ENCODE measurements at places on chromosomes 3 and 15. TPM values are rescaled to one million over a fixed set of nuclear protein-coding genes. Genes with fewer than 3 reads are reported as not detected.

DNA sequence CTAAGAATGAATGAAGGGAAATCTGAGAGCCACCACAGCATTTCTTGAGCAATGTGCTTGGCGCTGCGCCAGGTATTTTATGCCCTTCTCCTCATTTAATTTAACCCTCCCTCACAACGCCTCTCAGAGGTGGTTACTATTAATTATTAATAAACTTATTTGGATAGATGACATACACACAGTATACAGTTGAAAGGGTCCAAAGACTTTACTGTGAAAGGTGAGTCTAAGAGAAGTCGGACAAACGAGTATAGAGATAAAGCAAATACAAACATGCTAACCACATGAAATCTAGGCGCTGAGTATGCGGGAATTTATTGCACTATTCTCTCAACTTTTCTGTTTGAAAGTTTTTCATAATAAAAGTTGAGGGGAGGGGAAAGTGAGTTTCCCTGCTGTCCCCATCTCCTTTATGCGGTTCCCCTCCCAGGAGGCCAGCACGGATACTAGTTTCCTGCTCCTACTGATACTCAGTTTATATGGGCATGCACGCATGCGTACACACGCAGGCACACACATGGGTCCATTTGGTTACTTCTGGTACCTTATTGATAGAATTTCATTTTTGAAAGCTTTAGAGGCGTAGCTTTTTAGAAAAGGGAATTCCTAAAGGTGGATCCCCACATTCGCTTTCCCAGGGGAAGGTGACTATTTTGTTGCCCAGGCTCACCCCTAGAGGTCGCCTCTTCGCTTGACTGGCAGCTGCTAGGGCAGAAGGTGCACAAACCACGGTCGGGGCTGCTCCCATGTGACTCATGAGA is 28.5 kb upstream of the KCTD6 start:
- H3K4me3 ChIP-seq: peak overlapping the region; percentile 10
- peaks cover 5% of the 10 kb centered on the region for H3K4me1 ChIP-seq
- DNase-seq: peak; percentile 47
- H3K27me3 ChIP-seq: no peaks in the 10 kb centered on the region
- H3K36me3 ChIP-seq: no peaks in the 10 kb centered on the region
- no peak overlapping the region for H3K27ac ChIP-seq

DNA sequence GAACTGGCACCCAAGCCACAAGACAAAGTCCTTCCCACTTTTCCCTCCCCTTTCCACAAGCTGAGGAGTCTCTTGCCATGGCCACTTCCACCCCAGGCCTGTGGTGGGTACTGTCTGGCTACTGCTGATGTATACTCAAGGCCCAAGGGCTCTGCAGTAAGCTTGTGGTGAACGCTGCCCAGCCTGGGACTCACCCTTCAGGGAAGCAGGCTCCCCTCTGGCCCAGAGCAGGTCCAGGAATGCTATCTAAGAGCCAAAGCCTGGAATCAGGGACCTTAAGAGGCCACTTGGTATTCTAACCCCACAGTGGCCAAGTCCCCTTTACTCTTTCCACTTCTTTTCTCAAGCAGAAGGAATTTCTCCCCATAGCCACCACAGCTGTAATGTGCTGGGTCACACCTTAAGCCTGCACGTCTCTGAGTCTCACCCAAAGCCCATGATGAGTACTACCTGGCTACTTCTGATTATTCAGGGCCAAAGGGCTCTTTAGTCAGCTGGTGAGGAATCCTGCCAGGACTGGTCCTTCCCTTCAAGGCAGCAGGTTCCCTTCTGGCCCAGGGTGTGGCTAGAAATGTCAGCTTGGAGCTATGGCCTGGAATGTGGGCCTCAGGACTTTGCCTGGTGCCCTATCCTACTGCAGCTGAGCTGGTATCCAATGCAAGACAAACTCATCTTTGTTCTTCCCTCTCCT is 4.0 kb downstream of the PATL2 start:
- H3K4me3 ChIP-seq: no peak overlapping the region
- H3K27ac ChIP-seq: no peak overlapping the region
- no peaks in the 10 kb centered on the region for H3K27me3 ChIP-seq
- H3K36me3 ChIP-seq: no peaks in the 10 kb centered on the region
- DNase-seq: no peak

DPPA4 gene
- not detected for total RNA-seq

GNL3 gene
- 62.7 TPM for total RNA-seq

CCDC33 gene
- total RNA-seq: not detected
